ENCODE measurements at places on chromosomes 3 and 15.

DNA sequence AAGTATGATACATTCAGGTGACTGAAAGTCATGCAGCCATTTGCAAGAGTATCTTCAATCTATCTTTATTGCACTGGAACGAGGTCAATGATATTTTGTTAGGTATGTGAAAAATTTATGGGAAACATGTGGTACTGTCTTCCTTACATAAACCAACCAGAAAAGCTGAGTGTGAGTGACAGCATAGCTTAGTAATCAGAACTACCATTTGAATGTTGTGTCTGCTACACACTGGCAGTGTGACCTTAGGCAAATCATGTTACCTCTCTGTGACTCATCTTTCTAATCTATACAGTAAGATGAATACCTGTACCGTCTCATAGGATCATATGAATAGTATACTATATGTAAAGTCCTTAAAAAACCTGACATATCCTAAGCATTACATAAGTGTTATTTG lies 337.9 kb upstream of the IL12A start:
- no peak for DNase-seq

DNA sequence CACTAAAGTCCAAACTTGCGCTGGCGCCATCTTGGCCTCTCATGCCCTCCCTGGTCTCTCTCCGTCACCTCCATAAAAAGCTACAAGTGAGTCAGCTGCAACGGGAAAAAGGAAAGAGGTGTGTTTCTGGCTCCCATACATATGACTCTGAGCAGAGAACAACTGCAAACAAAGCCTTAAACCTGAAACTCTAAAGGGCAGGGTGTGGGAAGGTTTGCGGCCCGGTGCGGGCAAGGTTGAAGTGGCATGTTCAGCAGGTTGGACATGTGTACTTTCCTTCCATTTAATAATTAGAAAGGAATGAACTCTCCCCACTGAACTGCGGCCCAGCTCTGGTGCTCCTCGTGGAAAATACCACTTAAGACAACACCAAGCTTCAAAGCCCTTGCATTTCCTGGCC lies 59.0 kb upstream of the PPARG start:
- no peak for DNase-seq

DNA sequence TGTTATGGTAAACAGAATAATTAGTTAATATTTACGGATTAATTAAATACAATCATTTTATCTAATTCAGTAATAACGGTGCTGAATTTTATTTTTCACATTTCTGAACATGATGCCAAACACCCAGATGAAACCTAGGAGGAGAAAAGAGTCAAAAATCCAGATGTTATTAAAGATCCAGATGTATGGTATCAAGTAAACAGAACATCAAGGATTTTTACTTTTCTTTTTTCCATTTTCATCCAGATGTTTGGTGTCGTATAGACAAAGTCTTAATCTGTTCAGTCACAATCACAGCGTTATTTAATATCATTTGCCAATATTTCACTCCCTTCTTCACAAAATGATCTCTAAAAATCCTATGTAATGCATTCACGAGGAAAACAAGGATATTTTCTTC lies 64.0 kb upstream of the NR2F2 start:
- DNase-seq: no peak

GRCh38 chr3:23712656-23713559 lies 92.8 kb upstream of the UBE2E1 start:
- DNase-seq: no peak

DNA sequence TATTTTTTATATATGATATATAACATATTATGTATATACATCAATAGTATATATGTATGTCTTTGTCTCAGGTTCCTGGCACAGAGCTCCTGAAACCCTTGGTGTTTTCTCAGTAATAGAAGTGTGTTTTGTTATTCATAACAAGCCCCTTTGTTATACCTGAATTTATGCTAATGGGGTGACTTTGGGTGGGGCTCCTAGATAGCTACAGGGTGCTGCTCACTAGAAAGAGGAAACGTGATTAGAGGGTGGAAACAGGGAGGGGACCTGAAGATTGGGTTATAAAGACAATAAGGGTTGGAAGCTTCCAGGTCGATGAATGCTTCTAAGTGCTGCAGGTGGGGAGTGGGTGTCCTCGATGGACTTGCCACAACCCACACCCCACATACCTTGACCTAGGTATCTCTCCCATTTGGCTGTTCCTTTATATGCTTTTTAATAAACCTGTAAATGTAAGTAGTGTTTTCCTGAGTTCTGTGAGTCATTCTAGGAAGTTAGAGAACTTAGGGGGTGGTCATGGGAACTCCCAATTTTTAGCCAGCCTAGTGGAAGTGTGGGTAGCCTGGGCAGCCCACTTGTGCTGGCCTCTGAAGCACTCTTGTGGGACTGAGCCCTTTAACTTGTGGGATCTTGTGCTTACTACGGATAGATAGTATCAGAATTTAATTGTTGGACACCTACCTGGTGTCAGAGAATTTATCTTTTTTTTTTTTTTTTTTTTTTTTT lies 36.9 kb upstream of the C15orf39 start:
- DNase-seq: no peak

Data from CD8-positive, alpha-beta memory T cell (primary cell).